ENCODE measurements at places on chromosomes 3 and 15. TPM values are rescaled to one million over a fixed set of nuclear protein-coding genes. Genes with fewer than 3 reads are reported as not detected.

RTP4 gene
- polyA plus RNA-seq: 3.3 TPM

CSTA gene
- polyA plus RNA-seq: 582 TPM

TIGIT gene
- 0.28 TPM for polyA plus RNA-seq

NPHP3 gene
- 8.9 TPM for polyA plus RNA-seq

MYEF2 gene
- polyA plus RNA-seq: 0.37 TPM

KNG1 gene
- polyA plus RNA-seq: not detected

PLSCR4 gene
- polyA plus RNA-seq: not detected

- DNase-seq: no peak
These were observed 6.1 kb upstream of the PCSK6 start for GRCh38 chr15:101495334-101496197.

DNA sequence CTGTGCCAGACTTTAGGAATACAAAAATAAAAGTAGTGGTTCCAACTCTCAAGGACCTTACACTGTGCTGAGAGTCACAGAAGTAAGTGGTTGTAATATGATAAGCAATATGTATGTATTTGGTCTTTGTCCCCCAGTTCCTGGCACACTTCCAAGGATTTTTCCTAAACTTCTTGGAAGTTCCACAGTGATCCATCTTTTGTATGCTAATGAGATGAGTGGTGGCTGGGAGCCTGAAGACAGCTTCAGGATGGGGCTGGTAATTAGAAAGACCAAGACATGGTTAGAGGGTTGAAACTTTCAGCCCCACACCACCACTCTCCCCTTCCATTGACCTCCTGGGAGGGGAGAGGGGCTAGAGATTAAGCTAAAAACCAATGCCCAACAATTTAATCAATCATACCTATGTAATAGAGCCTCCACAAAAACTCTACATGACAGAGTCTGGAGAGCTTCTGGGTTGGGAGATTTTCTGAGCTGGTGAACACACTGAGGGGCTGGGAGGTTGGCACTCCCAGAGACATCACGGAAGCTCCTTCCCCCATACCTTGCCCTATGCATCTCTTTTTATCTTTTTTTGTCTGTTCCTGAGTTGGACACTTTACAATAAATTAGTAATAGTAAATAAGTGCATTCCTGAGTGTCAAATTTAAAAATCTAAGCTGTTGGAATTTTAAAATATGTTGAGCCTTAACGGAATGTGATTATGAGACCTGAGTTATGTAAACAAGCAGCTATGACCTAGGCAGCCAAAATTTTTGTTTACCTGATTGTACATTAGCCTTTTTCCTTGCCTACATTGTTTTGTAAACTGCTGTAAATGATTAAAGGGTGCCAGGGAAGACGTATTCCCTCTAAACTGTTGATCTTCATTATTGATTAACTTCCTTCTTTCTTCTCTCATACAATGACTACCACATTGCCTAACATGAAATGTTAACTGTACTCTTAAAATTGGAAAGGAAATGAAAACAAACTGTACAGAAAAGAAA lies 24.3 kb downstream of the CD200R1L start:
- DNase-seq: no peak

- no peak for DNase-seq
These were observed 26.9 kb upstream of the ZNF280D start for GRCh38 chr15:56760186-56760585.

GRCh38 chr15:38085114-38085513 lies 150.7 kb downstream of the TMCO5A start:
- peak; percentile 82 for DNase-seq

DNA sequence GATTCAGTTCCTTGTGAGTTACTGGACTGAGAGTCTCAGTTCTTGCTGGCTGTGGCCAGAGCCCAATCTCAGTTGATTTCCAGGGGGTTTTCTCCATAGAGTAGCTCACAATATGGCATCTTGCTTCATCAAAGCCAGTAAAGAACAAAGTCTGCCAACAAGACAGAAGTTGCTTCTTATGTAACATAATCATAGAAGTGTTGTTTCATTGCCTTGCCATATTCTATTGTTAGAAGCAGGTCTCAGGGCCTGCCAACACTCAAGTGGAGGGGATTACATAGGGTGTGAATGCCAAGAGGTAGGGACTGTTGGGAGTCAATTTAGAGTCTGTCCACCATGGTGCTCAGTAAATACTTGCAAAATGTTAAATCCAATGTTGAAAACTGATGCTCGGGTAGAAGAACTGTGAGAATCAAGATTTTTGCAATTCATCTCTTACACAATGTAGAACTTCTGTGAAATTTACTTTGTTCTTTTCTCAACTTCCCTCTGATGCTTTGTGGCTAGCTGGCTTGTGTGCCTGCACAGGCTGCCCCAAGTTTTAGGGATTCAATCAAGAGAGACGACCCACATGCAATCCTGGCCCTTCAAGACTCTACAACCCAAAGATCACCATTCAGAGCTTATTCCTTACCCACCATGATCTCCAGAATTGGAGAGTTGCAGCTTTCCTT lies 13.3 kb upstream of the PXYLP1 start:
- DNase-seq: peak; percentile 46

DNA sequence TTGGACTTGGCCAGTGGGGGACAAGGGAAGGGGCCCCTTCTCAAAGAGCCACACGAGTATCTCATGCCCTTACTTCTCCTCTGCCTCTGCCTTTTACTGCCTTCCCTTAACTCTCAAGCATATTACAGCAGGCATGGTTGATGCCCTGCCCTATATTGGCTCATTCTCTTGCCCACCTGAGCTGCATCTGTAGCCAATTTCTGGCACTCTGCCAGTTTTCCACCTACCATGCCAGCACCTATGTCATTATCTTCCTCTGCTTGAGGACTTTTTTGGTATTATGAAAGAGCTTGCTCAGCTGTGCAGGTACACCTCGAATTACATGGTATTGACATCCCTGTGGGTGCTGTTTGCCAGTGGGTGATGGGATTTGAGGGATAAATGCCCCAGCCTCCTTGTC lies 181.8 kb downstream of the OXSM start:
- no peak for DNase-seq

DNA sequence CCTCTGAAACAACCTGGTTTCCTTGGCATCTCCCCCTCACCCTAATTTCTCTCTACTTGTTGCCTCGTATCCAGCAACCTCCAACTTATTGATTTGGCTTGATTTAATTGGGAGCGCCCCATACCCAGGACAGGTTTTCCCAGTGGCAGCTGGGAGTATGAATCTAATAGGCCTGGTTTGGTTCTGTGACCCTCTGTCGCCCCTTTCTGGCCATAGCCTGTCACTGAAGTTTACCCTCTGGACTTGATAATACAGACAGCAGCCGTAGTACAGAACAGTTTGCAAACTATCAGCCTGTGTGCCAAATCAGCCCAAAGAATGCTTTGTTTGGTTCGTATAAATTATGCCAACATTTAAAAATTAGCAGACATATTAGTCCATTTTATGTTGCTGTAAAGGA lies 525.1 kb upstream of the GOLIM4 start:
- DNase-seq: no peak

- no peak for DNase-seq
These were observed 880 bp downstream of the NISCH start for GRCh38 chr3:52456169-52456799.

DNA sequence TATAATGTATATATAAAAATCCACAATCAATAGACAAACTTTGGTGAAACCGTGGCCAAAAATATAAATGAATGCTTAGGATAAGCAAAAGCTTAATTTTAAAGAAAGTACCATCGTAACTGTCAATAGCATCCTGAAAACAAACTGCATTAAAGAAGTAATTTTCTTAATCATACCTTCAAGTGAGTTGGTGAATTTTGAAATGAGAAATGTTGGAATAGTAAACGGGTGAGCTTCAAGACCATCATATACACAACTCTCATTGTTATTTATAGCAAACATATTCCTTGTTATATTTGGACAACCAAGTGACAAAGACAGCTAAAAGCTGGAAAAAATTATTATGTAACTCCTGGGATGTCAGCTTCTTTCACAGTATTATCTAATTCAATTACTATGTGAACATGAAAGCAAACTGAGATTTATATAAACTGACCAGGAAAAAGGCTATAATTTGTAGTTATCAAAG lies 3.7 kb downstream of the DAZL start:
- DNase-seq: no peak

GRCh38 chr15:56763141-56763895 lies 30.0 kb upstream of the ZNF280D start:
- no peak for DNase-seq

- no peak for DNase-seq
These were observed 255.0 kb upstream of the ROPN1 start for GRCh38 chr3:124246949-124247348.

Data from CD14-positive monocyte (primary cell).